ENCODE measurements at places on chromosomes 3 and 15. TPM values are rescaled to one million over a fixed set of nuclear protein-coding genes. Genes with fewer than 3 reads are reported as not detected.

ADGRG7 gene
- not detected for total RNA-seq

REC114 gene
- total RNA-seq: not detected

TRANK1 gene
- 1.1 TPM for total RNA-seq

PDZRN3 gene
- total RNA-seq: 0.17 TPM

GOLGA8R gene
- 0.57 TPM for total RNA-seq

LCTL gene
- not detected for total RNA-seq

BNIP2 gene
- total RNA-seq: 53.1 TPM

ARHGEF26 gene
- total RNA-seq: 7.2 TPM

HESX1 gene
- total RNA-seq: 2.1 TPM

TRH gene
- not detected for total RNA-seq

SLC35A5 gene
- total RNA-seq: 21.4 TPM
